ENCODE measurements at places on chromosomes 7 and 10. TPM values are rescaled to one million over a fixed set of nuclear protein-coding genes. Genes with fewer than 3 reads are reported as not detected.

Gene SLC26A4
- not detected for polyA plus RNA-seq

Gene HBP1
- polyA plus RNA-seq, result 17.2 TPM

Gene CNOT4
- polyA plus RNA-seq, result 10.9 TPM

Gene SMKR1
- 1.6 TPM for polyA plus RNA-seq

Gene PAX4
- 0.11 TPM for polyA plus RNA-seq

Gene TMEM270
- 0.26 TPM for polyA plus RNA-seq

Gene SPDYE11
- not detected for polyA plus RNA-seq

Gene CLDN4
- polyA plus RNA-seq, result 69.3 TPM

Gene TAS2R5
- polyA plus RNA-seq, result 6.2 TPM

Gene CYP3A4
- not detected for polyA plus RNA-seq

Gene C7orf33
- polyA plus RNA-seq, result not detected

Gene ZNF248
- polyA plus RNA-seq, result not detected

Gene TBC1D12
- 1.0 TPM for polyA plus RNA-seq

Gene CYP2C19
- polyA plus RNA-seq, result not detected

Gene TYSND1
- 15.9 TPM for polyA plus RNA-seq

Gene CACNB2
- 1.9 TPM for polyA plus RNA-seq

Gene COL1A2
- polyA plus RNA-seq, result 45.2 TPM

Gene SPRN
- polyA plus RNA-seq, result 0.23 TPM

Gene TNS3
- polyA plus RNA-seq, result 11.9 TPM

Gene TDRD1
- polyA plus RNA-seq, result 0.02 TPM

Gene PDE6C
- not detected for polyA plus RNA-seq

Gene DGKI
- 0.22 TPM for polyA plus RNA-seq

Gene DNAH11
- 1.5 TPM for polyA plus RNA-seq

Gene OR13A1
- 0.35 TPM for polyA plus RNA-seq

Gene PITRM1
- 21.2 TPM for polyA plus RNA-seq

Gene NMT2
- polyA plus RNA-seq, result 4.7 TPM

Gene RADIL
- polyA plus RNA-seq, result 7.6 TPM

Gene C10orf67
- 0.03 TPM for polyA plus RNA-seq

Gene SLC26A5
- polyA plus RNA-seq, result 0.24 TPM

Gene ACSM6
- 0.30 TPM for polyA plus RNA-seq

Gene LRRC18
- polyA plus RNA-seq, result not detected

Gene UCN3
- not detected for polyA plus RNA-seq

Gene NXPH1
- 0.14 TPM for polyA plus RNA-seq

Gene NAT16
- polyA plus RNA-seq, result 0.26 TPM

Gene RNF32
- 0.72 TPM for polyA plus RNA-seq

Gene AOAH
- polyA plus RNA-seq, result 0.08 TPM

Gene ABCF2
- 28.0 TPM for polyA plus RNA-seq

Gene LRMDA
- 2.8 TPM for polyA plus RNA-seq

Gene PRR15
- polyA plus RNA-seq, result 4.9 TPM

Gene HOXA2
- polyA plus RNA-seq, result not detected

Gene NPC1L1
- polyA plus RNA-seq, result 0.14 TPM

Gene SCIN
- polyA plus RNA-seq, result 0.47 TPM

Gene CH25H
- 1.3 TPM for polyA plus RNA-seq

Gene OR2A42
- 0.09 TPM for polyA plus RNA-seq

Gene PAPSS2
- polyA plus RNA-seq, result 7.3 TPM

Gene KCP
- 2.1 TPM for polyA plus RNA-seq

Gene YAE1
- 11.7 TPM for polyA plus RNA-seq

Gene LLCFC1
- polyA plus RNA-seq, result not detected

Gene COL26A1
- 51.1 TPM for polyA plus RNA-seq

Gene CYP26C1
- 0.93 TPM for polyA plus RNA-seq

Gene PGAM2
- 2.9 TPM for polyA plus RNA-seq

Gene TFEC
- polyA plus RNA-seq, result not detected

Gene PTPRN2
- polyA plus RNA-seq, result 2.6 TPM

Gene SLK
- polyA plus RNA-seq, result 1.6 TPM

Gene TMEM229A
- polyA plus RNA-seq, result 0.31 TPM

Gene OR2A12
- not detected for polyA plus RNA-seq

Gene CCDC3
- polyA plus RNA-seq, result 3.4 TPM
